ENCODE measurements at places on chromosomes 16 and 17. TPM values are rescaled to one million over a fixed set of nuclear protein-coding genes. Genes with fewer than 3 reads are reported as not detected.

DNA sequence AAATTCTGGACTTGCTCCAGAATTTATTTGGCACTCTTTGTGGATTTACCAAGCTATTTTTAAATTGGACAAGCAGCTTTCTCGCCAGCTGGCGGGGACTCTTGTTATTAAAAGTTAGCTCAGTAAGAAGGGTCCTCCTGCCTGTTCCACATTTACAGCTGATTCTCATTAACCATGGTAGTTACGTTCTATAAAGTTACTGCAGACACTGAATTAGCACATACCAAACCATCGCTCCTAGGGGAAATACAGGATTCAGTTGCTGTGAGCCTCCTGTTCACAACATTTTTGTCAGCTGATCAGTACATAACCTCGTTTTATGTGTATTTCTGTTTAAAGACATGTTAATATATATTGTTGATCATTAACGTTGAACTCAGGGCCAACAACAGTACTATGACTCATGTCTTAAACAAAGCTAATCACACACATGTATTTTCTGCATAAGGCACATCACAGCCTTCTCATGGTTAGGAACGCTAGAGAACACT lies 4.2 kb downstream of the LDAF1 start:
- no peaks in the 10 kb centered on the region for H3K27me3 ChIP-seq
- DNase-seq = no peak
- H3K36me3 ChIP-seq = peaks cover 11% of the 10 kb centered on the region
- peaks cover 16% of the 10 kb centered on the region for H3K4me1 ChIP-seq

DNA sequence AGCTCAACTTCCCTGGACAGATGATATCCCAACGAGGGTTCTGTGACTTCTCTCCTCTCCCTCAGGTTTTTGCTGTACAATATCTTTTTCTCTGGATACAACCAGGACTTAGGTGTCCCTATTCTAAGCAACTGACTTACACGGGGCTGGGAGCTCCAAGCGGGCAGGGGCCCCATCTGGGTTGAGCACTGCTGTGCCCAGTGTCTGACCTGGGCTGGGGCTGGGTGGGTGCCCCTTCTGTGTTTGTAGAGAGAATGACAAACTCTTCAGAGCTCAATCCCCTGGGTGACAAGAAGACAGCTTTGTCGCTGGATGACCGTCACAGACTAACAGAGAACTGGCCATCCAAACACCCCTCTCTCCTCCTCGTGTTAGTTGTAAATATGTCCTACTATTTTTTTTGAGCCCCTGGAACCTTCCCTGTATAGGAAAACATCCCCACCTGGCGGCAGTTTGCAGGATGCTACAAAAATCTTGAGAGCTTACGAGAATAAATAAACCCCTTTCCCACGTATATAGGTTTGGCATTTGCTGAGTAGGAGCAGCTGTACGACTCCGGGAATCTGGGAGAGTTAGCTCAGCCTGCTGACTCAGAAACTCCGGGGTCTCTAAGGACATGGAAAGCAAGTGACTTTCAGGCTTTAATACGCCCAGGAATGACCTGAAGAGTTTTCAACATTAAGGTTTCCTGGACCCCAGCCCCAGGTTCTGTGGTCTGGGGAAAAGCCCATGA lies 23.7 kb upstream of the RCVRN start:
- H3K27ac ChIP-seq = no peak overlapping the region
- no peaks in the 10 kb centered on the region for H3K4me1 ChIP-seq
- no peaks in the 10 kb centered on the region for H3K27me3 ChIP-seq
- H3K4me3 ChIP-seq = no peak overlapping the region

DNA sequence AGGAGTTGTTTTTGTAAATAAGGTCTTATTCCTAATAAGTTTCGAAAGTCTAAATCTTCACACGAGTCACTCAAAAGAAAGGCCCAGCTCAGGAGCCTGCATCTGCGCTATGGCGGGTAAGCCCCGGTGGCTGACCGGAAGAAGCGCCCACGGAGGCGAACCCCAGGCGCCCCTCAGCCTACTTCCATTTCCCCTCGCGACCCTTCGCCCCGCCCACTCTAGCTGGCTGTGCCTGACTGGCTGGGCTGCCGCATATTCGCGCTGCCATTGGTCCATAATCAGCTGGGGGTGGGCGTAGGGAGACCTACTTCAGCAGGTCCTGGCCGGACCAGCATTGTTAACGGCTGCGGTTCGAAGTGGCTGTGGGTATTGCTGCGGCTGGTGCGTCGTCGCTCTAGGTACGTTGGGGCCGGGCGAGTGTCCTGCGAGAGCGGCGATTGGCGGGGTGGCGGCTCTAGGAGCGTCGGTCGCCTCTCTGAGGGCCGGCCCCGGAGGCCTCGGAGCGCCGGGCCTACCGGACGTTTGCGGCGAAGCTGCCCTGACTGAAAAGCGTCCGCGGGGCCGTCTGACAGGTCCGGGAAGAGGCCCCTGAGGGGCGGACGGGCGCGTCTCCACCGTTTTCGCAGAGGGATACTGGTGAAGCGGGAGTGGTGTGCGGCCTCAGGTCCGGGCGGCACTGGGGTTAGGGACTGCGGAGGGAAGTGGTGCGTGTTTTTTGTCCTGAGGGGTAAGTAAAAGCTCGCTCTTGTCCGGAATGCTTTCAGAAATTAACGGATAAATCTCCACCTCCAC lies at the start of gene ATF7IP2:
TSS of gene ATF7IP2 (plus strand) at position 337 of the 792 bp plus-strand sequence. CDS start 44,560 bp downstream, outside the sequence.
- peak within 1 kb of the TSS; percentile 94 for H3K4me3 ChIP-seq
- DNase-seq = peak; percentile 82

GRCh38 chr16:57800200-57801097 lies 1.8 kb downstream of the KIFC3 start:
- H3K36me3 ChIP-seq = no peaks in the 10 kb centered on the region
- H3K27me3 ChIP-seq = peaks cover 30% of the 10 kb centered on the region
- no peak overlapping the region for H3K4me3 ChIP-seq

DNA sequence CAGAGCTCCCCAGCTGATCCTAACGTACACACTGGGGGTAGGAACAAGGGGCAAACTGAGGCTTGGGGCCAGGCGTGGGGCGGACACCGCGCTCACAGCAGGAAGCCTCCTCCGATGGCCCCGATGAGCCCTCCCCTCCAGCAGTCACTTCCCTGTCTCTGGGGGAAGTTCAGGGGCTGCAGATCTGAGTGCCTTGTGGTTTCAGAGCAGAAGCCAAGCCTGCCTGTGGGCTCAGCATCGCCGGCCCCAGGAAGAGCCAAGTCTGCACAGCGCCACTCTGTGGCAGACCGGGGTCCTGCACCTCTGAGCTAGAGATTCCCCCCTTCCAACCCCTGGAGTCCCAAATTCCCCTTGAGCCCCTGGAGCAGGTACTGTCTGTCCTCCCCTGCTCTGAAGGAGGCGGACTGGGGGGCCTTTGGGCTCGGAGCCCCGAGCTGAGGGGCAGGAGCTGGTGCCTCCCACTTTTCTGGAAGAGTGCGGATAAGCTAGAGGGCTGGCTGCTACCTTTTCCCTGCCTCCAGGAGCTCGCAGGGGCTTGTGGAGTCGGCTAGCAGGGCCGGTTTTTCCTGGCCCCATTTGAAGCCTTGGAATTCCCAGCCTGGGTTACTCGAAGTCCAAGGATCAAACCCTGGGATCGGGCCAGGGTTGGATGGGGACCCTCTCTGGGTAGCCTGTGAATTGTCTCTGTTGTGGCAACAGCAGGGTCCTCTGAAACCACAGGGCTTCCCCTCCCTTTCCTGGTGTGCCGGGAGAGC lies 2.9 kb downstream of the GSE1 start:
- peaks cover 78% of the 10 kb centered on the region for H3K4me1 ChIP-seq
- H3K36me3 ChIP-seq = no peaks in the 10 kb centered on the region
- H3K27me3 ChIP-seq = no peaks in the 10 kb centered on the region
- peak overlapping the region; percentile 25 for H3K27ac ChIP-seq

DNA sequence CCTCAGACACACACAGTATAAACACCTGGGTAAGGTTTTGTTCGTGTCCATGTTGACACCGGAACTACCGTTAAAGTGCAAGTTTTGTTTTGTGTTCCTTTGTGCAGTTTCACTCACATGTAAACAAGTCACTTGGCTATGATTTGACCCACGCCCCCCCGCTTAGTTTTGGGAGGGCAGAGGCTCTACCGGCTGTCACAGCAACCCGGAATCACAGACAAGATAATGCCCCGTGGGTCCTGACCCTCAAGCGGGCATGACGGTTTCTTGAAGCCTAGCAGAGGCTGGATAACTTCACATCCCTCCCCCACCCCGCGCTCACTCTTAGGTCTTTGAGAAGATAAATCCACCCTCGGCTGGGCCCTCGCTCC lies 1.7 kb downstream of the RASD1 start:
- DNase-seq = no peak
- H3K4me3 ChIP-seq = no peak overlapping the region
- peaks cover 19% of the 10 kb centered on the region for H3K36me3 ChIP-seq
- peaks cover 39% of the 10 kb centered on the region for H3K27me3 ChIP-seq
- no peak overlapping the region for H3K27ac ChIP-seq
- peaks cover 28% of the 10 kb centered on the region for H3K4me1 ChIP-seq

- H3K27me3 ChIP-seq = no peaks in the 10 kb centered on the region
- no peak for DNase-seq
- H3K36me3 ChIP-seq = no peaks in the 10 kb centered on the region
- no peak overlapping the region for H3K4me3 ChIP-seq
- no peaks in the 10 kb centered on the region for H3K4me1 ChIP-seq
- no peak overlapping the region for H3K27ac ChIP-seq
Measured at GRCh38 chr16:5386989-5387388, 289.4 kb upstream of the EEF2KMT start.

DNA sequence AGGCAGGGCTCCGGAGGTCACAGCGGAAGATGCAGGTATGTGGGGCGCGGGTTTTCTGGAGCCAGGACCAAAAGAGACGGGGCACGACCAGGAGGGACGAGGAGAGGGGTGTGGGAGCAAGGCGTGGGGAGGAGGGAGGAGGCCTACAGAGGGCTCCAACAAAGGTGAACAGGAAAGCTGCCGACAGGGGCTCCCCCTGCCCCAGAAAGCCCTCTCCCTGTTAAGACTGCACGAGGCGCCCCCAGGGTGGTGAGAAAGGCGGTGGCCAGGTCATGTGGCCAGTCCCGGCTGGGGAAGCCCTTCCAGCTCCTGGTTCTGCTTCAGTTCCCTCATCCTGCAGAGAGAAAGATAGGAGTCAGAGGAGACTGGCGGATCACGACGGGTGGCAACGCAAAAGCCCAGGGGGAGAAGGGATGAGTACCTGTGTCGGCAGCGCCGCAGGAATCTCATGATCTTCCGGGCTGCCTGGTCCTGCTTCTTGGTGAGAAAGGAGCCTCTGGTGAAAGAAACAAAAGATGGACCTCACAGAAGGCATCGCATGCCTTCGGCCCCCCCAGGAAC lies 949 bp upstream of the SPAG7 start:
- H3K36me3 ChIP-seq = peaks cover 22% of the 10 kb centered on the region
- H3K4me3 ChIP-seq = peak overlapping the region; percentile 81
- peak overlapping the region; percentile 70 for H3K27ac ChIP-seq
- no peaks in the 10 kb centered on the region for H3K27me3 ChIP-seq
- H3K4me1 ChIP-seq = peaks cover 5% of the 10 kb centered on the region

GRCh38 chr17:979212-979538 lies 401 bp downstream of the NXN start:
- no peaks in the 10 kb centered on the region for H3K36me3 ChIP-seq
- no peaks in the 10 kb centered on the region for H3K4me1 ChIP-seq
- H3K27ac ChIP-seq = no peak overlapping the region
- no peak for DNase-seq

DNA sequence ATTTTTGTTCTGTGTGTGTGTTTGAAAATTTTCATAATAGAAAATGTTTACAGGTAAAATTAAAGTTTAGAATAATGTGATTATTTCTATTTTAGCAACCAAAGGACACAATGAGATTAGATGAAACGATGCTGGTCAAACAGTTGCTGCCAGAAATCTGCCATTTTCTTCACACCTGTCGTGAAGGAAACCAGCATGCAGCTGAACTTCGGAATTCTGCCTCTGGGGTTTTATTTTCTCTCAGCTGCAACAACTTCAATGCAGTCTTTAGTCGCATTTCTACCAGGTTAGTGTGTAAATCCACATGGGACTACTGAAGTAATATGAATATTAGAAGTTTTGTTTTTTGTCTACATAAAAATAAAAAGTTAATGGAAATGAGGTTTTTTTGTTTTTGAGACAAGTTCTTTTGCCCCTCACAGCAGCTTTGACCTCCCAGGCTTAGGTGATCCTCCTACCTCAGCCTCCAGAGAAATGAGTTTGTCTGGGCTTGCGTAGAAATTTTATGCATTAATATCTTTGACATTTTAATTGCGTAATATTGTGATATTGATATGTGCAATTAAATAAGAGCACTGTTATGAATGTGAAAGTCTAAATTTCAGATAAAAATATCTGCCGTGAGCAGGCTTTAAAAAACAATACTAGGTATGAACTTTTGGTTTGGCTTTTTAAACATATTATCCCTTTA lies 68.5 kb downstream of the NF1 start:
- peaks cover 4% of the 10 kb centered on the region for H3K4me1 ChIP-seq
- no peak overlapping the region for H3K4me3 ChIP-seq
- H3K27me3 ChIP-seq = no peaks in the 10 kb centered on the region

- H3K36me3 ChIP-seq = no peaks in the 10 kb centered on the region
- H3K27me3 ChIP-seq = no peaks in the 10 kb centered on the region
- no peak overlapping the region for H3K27ac ChIP-seq
- DNase-seq = no peak
- H3K4me3 ChIP-seq = no peak overlapping the region
- no peaks in the 10 kb centered on the region for H3K4me1 ChIP-seq
Measured at GRCh38 chr16:53998966-53999522, 287.5 kb downstream of the IRX3 start.

DNA sequence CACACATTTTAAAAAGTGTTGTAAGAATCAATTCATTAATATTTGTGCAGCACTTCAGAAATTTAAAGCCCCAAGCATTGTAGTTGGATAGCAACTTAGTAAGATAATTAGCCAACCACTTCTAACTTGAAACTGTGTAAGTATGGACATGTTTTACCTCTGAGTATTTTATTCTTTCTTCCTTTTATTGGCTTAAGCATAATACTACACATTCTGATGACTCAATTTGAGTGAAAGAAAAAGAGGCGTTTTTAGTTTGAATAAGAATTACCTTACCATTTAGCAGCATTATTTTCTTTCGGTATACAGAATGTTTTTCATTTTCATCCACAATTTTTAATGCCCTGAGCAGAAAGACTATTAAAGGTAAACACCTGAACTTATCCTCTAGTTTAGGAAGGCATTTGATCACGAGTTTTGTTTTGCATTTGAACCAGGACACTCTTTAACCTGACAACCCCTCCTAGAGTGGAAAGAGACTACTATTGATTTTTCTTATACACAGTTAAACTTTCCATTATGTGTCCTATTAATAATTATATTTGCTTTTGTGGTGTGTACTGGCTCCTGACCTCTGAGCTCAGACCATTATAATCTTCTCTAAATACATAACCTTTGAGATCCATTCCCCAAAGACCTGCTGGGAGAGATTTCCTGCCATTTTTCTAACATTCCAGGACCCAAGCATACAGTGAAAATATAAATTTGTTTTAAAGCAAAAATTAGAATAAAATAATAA lies 9.2 kb downstream of the NACA2 start:
- no peak for DNase-seq
- no peak overlapping the region for H3K27ac ChIP-seq

The HS3ST4 gene
- total RNA-seq = not detected
